Activated naive CD8-positive, alpha-beta T cell treated with anti-CD3 and anti-CD28 coated beads, Interleukin-2, amount 10 ng/mL, durations not matched to agents 7 days and 5 days (primary cell): ENCODE measurements at places on chromosomes 1 and 21. TPM values are rescaled to one million over a fixed set of nuclear protein-coding genes. Genes with fewer than 3 reads are reported as not detected.

The LINGO4 gene
- not detected for total RNA-seq

The PADI2 gene
- 0.23 TPM for total RNA-seq

GRCh38 chr1:224705578-224705977 lies 89.5 kb downstream of the CNIH3 start:
- DNase-seq, result no peak

DNA sequence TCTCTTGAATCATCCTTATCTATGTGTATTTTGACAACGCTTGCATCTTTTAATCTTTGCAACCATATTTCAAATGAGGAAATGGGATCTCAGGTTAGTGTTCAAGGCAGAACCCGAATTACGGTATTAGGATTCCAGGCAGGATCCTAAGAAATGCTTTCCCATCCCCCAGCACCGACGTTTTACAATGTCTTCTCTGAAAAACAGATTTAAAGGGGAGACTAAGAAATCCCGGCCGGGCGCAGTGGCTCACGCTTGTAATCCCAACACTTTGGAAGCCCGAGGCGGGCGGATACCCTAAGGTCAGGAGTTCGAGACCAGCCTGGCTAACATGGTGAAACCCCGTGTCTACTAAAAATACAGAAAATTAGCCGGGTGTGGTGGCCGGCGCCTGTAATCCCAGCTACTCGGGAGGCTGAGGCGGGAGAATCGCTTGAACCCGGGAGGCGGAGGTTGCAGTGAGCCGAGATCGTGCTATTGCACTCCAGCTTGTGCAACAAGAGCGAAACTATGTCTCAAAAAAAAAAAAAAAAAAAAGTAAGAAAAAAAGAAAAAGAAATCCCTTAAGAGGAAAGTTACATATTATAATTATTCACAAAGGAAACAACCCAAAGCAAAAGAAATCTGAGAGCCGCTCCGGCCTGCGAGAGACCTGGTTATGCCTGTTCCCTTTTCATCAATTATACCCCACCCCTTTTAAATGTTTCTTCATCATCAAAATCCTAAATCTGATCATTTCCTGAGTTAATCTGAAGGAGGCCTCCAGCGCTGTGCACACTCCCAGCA lies 801 bp upstream of the GORAB start:
- DNase-seq, result peak; percentile 25

DNA sequence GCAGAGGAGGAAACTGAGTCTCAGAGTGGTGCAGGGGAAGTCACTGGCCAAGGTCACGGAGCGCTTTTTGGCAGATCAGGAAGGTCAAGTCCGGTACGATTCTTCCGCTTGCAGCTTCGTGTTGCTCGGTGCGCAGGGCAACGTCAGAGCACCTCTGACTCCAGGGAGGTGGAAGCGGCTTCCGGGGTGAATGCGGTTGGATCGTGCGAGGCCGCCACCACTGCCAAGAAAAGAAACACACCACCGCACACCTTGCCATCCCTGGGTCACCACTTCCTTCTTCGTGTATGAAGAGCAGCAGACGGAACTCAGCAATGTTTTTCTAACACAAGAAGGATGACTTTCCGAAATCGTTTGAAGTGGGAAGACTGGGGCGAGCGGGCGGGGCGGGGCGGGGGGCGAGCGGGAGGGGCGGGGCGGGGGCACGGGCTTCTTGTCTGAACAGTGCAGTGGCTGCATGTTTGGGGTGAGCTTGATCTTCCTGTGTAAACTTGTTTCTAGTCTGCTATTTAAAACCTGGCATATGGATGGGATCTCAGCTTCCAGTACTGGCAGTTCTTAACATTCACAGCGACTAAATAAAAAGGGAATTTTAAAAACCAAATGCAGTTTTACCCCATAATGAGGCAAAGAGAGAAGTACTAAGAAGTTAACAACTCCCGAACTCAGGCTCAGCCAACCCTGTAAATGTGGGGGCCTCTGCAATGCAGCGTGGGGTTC lies 300.0 kb downstream of the RRAGC start:
- peak; percentile 90 for DNase-seq

- DNase-seq, result no peak
These were observed 21.6 kb upstream of the ZNF678 start for GRCh38 chr1:227541796-227542152.
